ENCODE measurements at places on chromosomes 5 and 9.

- DNase-seq, result no peak
Observed at GRCh38 chr9:75891277-75891741, 836 bp downstream of the PCSK5 start.

- no peak for DNase-seq
Observed at GRCh38 chr5:181223729-181224389, 778 bp downstream of the TRIM41 start.

GRCh38 chr5:134975078-134975715 lies 7.5 kb downstream of the CATSPER3 start:
- peak; percentile 11 for DNase-seq

- DNase-seq, result peak; percentile 85
Observed at GRCh38 chr9:123834889-123835562, 94.9 kb downstream of the DENND1A start.

DNA sequence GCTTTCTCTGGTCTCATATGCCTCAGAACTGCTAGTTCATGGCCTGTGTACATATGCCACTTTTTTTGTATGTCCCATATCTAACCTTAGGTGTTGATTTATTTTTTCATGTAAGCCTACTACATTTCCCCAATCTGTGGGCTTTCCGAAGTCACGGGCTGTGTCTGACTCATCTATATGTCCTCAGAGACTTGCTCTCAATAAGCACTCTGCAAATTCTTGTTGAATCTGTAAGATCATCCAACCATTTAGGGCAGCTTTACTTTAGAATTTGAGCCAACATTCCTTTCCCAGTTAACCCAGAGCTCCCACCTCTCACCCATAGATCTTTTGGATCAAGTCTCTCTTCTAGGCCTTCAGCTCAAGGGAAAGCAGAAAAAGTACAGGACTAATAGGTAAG lies 263.4 kb downstream of the SEC61B start:
- DNase-seq, result no peak

GRCh38 chr9:92426501-92427145 lies 2.4 kb upstream of the OMD start:
- DNase-seq, result no peak

GRCh38 chr9:104911032-104911607 lies 16.8 kb downstream of the ABCA1 start:
- no peak for DNase-seq

DNA sequence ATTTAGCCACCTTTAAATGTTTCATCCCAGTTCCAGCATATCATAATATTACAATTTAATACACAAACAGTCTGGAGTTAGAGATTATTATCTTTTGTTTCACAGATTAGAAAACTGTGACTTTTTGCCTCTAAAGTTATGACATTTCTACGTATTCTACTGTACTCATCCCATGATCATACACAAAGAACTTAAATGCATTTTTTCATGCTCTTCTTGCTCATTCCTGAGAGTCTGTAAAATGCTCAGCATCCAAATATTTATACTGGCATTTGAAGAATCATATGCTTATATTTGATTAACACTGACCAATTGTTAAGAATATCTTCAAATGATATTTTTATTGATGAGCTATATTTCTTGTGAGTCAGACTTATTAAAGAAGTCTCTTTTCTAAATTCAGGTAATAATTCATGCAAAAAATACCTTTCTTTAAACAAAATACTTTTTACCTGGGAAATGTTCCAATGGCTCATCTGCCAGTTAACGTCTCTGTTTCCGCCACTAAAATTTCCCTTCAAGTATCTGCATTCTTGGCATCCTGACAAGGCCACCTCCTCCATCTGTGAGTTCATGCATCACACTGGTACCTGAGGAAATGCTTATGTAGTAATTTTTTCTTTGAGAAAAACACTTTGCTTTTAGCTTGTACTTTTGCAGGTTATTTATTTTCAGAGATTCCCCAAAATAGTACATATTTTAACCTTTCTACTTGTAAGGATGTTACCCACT lies 139.6 kb upstream of the RASA1 start:
- DNase-seq, result no peak

GRCh38 chr5:179265514-179266290 lies 79.6 kb downstream of the ADAMTS2 start:
- no peak for DNase-seq

GRCh38 chr9:37034305-37034937 lies 353 bp upstream of the PAX5 start:
- peak; percentile 22 for DNase-seq

- no peak for DNase-seq
Observed at GRCh38 chr5:139410993-139411828, 7.3 kb upstream of the SPATA24 start.

DNA sequence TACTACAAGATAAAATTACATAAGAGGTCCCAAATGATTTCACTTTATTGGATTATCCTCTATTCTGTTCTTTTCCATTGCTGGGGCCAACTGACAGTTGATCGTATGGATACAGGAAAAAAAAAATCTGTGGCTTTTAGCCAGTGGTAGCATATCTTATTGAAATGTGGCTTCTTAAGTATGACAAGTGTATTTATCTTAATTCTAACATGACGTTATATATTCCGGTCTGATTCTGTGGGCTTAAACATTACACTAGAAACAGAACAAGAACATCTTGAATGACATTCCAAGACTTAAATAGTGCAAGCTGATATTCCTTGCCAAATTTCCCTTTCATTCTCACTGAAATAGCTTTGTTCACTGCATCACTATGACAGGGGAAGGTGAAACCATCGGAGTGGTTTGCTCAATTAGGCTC lies 117.9 kb downstream of the INSYN2B start:
- no peak for DNase-seq

DNA sequence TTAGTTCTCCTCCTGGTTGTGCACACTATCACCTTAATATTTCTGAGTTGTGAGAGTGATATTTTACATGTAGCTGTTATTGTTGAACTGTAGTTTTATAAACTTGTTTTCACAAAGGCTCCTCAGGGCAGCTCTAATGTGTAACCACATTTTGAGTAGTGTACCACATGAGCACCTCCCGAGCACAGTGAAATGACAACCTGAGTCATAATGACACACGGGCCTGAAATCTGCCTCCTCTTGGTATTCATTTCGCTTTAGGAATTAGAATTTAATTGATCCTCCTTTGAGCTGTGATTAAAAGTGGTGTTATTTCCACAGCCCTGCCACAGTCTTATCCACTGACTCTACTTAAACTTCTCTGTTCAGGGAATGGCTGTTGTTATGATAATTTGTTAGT lies 7.9 kb downstream of the MTRR start:
- DNase-seq, result peak; percentile 18

GRCh38 chr5:143674469-143674786 lies 137.5 kb upstream of the HMHB1 start:
- no peak for DNase-seq

- no peak for DNase-seq
Observed at GRCh38 chr5:177568326-177568725, 14.0 kb upstream of the FAM193B start.

DNA sequence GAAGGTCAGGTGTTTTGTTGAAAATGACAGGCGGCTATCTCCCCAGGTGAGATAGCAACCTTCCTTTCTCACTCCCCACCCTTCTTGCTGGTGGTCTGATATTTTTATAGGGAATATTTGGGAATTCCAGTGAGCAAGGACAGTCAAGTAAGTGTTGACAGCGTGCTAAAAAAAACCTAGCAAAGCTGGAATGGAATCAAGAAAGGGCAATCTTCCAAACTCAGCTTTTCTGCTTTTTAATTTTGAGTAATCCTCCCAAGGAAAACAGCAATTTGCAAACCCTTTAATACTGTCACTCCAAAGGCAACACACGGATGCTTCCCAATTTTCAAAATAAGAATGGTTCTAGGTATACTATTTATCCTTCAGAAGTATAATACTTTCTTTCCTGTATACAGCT lies 143.7 kb upstream of the PCA3 start:
- no peak for DNase-seq

GRCh38 chr9:78590068-78590467 lies 293.1 kb downstream of the PSAT1 start:
- no peak for DNase-seq

DNA sequence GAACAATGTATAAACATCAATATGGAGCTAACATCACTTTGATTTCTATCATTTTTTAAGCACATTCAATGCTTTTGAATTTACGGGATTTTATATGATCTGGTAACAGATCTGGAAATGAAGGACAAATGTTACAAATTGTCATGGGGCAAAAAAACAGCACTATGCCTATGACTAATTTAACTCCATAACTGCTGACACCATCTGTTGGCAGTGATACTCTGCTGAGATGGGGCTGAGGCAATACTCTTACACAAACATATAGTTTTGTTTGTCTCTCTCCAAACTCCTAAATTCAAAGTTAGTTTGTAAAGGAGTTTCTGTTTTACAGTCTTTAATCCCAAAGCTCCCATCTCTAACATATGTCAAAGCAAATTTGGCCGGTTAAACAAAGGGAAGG lies 132.5 kb upstream of the FER start:
- no peak for DNase-seq

- no peak for DNase-seq
Observed at GRCh38 chr9:93640027-93640426, 63.6 kb downstream of the PHF2 start.

- DNase-seq, result peak; percentile 16
Observed at GRCh38 chr5:369151-369868, 47.8 kb downstream of the AHRR start.

DNA sequence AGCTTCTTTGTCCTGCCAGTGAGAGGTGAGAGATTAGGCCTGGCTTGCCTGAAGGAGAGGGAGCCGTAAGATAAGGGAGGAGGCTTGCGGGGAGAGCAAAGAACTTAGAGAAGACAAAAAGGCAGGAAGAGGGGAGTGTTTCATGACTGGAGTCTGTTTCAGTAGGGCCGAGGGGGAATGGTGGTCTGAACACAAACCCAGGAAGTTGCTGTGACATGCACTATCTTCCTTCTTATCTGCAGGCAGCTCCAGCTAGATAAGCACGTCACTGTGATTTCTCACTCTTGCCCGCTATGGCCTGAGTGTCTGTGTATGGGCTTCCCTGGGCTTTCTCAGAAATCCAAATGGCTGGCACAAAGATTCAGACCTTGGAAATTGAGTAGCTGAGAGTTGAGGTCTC lies 307.5 kb upstream of the CLINT1 start:
- no peak for DNase-seq

GRCh38 chr5:56763182-56763581 lies 52.2 kb upstream of the MAP3K1 start:
- peak; percentile 75 for DNase-seq

DNA sequence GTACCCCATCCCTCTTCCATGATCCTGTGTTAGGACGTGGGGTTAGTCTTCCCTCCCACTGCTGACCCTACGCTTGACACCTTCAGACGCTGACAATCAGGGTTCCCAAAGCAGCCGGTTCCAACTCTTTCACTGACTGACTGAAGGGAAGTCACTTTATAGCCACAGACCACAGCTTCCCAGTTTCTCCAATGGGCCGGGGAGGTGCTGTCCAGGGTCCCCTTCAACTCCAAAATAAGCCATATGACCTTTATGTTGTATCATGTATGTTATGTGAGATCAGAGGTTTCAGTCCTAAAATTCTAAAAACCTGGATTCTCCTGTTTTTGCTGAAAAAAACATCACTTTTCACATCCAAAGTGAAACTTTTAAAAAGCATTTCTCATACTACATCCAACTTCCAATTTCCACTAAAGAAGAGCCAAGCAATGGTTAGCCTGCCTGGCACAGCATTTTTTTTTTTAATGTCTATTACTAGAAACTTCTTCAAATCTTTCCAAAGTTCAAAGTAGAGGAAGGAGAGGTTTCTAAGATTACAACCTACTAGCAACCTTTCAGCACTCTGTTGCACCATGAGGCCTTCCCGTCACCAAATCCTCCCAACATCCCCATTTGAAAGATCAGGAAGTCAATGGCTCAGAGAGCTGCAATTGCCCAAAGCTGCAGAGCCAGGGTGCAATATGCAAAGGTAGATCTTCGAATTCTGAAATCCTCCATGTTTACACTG lies 5.2 kb downstream of the EPB41L4B start:
- DNase-seq, result peak; percentile 58

- DNase-seq, result no peak
Observed at GRCh38 chr5:154679501-154679900, 75.7 kb upstream of the LARP1 start.

GRCh38 chr9:32247168-32247567 lies 137.3 kb upstream of the ACO1 start:
- DNase-seq, result no peak

DNA sequence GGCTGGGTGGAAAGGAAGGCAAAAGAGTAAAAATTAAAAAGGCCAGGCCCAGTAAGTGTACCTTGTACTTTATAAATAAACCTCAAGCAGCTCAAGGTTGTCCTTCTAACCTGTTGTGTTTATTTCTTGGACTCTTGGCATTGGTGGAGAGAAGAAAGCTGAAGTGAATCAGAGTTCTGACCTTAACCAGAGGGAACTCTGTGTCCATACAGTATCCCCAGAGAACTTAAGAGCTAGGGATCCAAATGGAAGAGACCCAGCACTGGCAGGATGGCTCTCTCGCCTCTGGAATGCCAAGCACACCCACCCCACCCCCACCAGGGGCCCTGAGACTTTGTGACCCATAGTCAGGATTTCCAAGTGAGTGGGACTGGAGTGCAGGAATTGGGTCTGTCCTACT lies 14.2 kb downstream of the NUDT2 start:
- no peak for DNase-seq

GRCh38 chr5:141914199-141914743 lies 9.4 kb upstream of the DELE1 start:
- peak; percentile 86 for DNase-seq

Measured in MV-4-11 (cell line).